ENCODE measurements at places on chromosomes 16 and 17.

DNA sequence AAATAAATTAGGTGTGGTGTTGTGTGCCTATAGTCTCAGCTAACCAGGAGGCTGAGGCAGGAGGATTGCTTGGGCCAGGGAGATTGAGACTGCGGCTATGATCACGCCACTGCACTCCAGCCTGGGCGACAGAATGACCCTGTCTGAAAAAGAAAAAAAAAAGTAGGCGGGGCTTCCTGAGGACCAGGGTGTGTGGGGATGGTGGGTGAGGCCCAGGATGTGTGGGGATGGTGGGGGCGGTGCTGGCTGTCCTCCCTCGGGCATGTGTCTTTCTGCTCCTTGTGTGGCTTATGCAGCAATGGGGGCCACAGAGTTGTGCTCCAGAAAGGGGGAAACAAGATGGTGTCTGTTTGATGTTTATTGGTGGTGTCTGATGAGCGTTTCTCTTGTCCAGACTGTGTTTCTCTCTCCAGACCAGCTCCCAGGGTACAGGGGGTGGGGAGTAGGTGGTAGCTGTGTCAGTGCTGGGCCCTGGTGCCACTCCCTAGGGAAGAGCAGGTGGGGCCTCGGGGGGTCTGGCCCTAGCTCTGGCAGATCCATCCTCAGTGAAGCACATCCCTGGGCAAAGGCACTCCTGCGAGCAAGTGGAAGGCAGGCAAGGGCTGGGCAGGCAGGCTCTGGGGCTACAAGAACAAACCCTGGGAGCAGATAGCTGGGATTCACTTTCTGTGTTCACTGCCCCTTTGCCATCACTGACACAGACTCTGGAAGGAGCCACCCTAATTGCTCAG, 2.3 kb downstream of the LCAT start:
- DNase-seq, result no peak

GRCh38 chr17:418421-418751, 65.8 kb upstream of the RPH3AL start:
- no peak for DNase-seq

DNA sequence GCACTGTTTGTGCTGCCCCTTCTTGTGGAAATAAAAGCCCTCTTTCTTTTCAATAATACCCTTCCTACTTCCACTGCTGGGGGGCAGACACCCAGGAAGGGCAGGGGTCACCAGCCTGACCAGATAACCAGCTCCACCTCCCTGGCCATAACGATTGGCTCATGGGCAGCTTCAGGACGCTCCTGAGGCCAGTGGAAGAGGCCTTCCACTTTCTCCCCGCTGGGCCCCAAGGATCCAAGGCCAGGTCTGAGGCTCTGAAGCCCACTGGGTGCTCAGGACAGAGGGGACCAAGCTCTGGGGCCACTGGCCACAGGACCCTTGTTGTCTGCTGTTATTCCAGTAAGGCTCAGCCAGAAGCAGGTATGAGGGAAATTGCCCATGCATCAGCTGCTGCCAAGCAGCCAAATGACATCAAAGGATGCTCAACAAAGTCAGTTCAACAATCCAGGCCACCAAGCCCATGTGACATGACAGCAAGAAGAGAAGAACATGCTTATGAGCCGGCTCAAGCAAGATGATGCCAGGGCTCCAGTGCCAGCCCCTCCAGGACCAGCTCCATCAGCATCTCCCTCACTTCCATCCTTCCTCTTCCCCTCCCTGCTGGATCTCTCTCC, 238.8 kb downstream of the ZNF423 start:
- no peak for DNase-seq

- no peak for DNase-seq
These were observed 21.8 kb downstream of the FAM20A start for GRCh38 chr17:68579194-68579927.

GRCh38 chr17:30368912-30369720, 9.6 kb upstream of the CPD start:
- DNase-seq, result no peak

GRCh38 chr17:41773731-41774193, 12.7 kb downstream of the JUP start:
- DNase-seq, result no peak

- DNase-seq, result no peak
These were observed 2295.3 kb downstream of the TP53TG3F start for GRCh38 chr16:35754391-35755369.

DNA sequence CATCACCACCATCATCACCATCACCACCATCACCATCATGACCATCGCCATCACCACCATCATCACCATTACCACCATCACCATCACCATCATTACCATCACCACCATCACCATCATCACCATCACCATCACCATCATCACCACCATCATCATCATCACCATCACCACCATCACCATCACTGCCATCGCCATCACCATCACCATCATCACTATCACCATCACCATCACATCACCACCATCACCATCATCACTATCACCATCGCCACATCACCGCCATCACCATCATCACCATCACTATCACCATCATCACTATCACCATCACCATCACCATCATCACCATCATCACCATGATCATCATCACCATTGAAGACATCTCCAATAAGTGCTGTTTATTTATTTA, 16.8 kb upstream of the MED9 start:
- DNase-seq, result no peak

DNA sequence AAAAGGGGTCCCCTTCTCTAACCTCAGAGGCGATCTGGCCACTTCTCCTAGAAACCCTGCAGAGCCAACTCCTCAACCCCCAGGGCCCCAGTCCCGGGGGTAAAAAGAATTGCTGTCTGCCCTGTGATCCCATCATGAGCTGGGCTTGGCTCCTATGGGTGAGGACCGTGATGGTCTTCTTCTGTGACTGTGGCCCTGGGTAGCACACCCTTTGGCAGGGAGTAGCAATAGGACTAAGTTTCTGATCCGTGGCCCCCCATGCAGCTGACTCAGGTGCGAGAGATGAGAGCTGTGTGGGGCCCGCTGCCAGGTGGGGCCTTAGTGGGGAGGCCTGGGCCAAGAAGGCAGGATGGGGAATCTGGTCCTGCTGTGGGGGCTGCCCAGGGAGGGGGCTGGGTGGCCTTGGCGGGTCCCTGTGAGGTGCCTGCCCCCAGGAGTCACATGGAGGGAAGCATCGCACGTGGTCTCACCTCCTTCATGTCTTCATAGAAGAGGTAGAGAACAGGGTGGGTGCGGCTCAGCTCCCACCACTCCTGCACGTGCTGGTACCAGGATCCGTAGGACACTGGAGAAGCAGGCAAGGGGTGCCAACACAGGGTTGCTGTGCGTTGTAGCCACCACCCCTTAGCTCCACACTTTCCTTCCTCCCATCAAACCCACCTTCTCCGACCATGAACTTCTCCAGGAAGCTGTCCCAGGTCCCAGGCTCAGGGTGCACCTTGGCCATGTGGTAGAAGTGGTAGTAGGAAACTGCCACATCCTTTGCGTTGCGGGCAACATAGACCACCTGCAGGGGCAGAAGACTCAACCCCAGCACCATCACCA, 3.3 kb downstream of the SULT1A1 start:
- no peak for DNase-seq

DNA sequence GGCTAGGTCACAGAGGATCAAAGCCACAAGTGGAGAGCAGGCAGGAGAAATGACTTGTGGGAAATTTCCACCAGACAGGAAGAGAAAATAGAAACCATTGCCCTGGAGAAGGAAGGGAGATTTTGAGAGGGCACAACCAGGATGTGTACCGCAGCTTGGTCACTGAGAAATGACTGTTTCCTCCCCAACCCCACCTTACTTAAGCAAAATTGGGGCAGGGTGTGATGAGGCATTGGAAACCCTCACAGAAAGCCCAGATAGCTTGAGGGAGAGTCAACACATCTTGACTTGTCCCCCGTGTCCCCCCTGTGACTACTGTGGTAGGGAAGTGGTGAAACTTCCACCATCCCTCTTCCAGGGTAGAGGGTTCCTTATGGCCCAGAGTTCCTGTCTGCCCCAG, 113.5 kb upstream of the FAM20A start:
- no peak for DNase-seq

DNA sequence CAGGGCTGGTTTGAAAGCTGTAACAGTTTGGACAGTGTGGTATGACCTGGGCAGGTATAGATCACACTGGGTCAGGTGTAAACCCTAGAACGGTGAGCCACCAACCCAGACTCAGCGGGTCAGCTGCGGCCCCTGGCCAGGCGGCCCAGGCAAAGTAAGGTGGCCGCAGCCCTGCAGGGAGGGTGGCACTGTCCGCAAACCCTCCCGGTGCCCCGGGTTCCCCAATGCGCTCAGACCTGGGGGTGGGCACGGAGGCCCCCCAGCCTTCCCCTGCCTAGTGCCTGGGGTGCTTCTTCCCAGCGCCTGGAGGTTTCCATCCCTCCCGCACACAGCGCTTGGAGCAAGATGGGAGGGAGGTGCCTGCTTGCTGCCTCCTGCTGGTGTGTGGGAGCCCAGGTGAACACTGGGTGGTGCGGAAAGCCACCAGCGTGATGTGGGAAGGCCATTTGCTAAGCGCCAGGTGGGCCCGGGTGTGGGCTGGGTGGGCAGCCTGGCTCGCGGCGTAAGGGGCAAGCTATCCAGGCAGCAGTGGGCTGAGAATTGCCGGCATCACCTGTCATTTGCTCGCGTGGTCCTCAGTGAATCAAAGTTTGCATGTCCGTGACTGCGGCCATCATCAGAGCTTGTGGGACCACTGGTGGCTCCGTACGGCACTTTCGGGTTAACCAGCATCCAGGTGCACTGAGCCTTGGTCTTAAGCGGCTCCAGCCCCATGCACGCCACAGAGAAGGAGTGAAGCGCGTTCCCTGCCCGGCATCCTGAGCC, 47.3 kb upstream of the GNG13 start:
- no peak for DNase-seq

DNA sequence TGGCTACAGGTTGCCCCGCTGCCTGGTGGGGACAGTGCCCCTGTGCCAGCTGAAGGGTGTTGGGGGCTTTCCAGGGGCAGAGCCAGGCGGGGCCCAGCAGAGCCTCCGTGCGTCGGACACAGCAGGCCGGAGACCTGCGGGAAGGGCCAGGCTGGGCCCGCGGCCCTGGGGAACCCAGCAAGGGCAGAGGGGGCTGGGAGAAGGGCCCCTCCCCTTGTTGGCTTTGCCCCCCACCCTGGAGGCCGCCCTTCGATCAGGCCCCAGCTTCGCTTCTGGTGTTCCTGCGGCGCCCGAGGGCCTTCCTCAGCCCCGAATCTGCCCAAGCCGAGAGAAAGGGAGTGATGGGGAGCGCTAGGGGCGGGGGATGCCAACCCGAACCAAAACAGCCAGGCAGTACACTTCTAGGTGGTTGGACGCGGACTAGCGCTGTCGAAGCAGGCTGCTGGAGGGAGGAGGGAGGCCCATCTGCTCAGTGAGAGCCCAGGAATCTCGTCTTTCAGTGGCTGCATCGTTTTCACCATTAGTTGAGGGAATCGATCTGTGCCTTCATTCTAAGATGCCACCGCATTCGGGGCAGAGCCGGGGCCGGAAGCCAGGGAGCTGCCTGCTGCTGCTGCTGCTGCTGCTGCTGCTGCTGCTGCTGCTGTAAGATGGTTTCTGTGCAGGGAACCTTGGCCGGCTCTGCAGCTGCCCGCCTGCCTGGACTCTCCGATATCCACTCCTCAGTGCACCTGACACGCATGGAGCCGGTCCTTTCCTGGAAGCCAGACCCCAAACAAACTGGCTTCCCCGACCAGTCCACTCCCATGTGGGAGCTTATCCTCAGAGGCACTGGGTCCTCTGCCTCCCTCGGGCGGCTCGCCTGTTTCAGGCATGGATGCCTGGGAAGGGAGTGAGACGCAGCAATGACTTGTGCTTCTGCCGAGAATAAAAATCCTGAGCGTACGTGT, 1.7 kb downstream of the JPH3 start:
- no peak for DNase-seq

DNA sequence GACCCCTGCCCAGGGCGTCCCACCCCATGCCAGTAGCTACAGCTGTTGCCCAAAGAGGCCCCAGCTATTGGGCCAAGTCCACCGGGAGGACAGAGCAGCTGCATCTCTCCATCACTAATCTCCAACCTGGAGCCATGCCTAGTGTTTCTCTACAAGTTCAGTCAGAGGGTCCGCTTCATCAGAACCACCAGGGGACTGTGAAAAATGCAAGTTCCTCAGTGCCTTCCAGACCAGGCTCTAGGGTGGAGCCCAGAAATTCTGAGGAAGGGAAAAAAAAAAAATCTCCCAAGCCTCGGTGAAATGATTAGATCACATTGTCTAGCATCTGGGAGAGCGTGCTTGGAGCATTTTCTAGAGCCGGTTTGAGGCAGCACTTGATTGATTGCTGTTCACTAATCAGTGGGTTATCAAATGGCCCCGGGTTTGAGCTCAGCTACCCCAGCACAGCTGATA, 22.4 kb upstream of the HERPUD1 start:
- DNase-seq, result no peak

GRCh38 chr17:3729881-3730280, 6.2 kb downstream of the HASPIN start:
- no peak for DNase-seq

GRCh38 chr17:78883089-78883532, 19.9 kb downstream of the CEP295NL start:
- DNase-seq, result no peak

GRCh38 chr16:87441886-87442580, 49.9 kb downstream of the MAP1LC3B start:
- no peak for DNase-seq

GRCh38 chr17:72763981-72764380, 328.5 kb downstream of the SLC39A11 start:
- DNase-seq, result no peak

DNA sequence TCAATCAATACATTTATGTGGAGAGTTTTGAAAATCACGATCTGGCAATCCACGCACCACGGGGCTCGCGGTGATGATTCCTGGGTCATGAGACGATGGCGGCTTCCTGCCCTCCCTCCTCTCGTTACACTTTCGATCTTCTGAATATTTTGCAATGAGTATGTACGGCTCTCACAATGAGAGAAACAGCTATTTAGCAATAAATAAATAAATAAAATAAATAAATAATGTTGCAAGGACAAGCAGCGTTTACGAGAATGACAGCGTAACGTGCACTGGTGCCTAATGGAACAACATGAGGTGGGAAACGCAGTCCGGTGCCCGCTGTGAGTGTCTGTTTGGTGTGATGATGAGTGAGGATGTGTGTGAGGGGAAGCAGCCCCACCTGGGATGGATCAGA, 46.7 kb upstream of the JPH3 start:
- DNase-seq, result no peak

- DNase-seq, result no peak
These were observed 16.9 kb downstream of the SLC43A2 start for GRCh38 chr17:1611715-1612114.

Data from skeletal muscle cell (primary cell).